Activated effector memory CD4-positive, alpha-beta T cell treated with Interleukin-2 at 50 U/mL for 16 hours (primary cell): ENCODE measurements at places on chromosomes 3 and 15.

- DNase-seq: no peak
These were observed 609 bp upstream of the TBC1D23 start for GRCh38 chr3:100260081-100260684.

GRCh38 chr3:106740116-106740515 lies 637.1 kb upstream of the CCDC54 start:
- DNase-seq: no peak

DNA sequence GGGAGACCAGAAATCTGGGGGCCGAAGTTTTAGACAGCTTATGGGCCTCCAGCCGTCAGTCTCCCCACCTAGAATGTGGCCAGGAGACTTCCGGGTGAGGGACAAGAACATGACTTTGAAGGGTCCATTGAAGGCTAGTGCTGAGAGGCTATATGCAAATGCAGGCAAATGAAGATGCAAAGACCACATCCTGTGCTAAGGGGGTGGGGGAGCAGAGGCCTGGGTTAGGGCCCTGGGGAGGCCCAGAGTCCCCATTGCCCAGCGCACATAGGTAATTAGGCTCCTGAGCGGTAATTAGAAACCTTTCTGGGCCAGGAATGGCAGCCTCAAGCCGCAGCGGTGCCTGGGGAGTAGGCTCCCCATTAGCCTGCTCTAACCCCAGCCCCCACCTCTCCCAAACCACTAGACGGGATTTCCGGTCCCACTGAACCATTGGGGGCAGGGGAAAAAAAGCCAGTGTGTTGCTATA lies 6.8 kb downstream of the CSK start:
- peak; percentile 54 for DNase-seq

DNA sequence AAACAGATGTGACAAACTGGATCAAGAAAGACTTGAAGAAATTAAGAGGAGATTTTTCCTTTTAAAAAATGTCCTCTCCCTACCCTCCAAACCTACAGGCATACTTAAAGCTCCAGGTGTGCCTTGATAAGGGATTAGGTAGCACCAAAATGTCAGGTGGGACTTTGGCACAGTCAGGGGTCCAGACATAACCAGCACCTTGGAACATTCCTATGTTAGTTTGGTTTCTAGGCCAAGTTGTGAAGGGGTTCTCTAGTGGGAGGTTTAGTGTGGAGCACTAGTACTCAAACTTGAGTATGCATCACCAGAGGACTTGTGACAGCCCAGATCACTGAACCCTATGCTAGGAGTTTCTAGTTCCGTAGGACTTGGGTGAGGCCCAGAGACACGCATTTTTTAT lies 13.9 kb downstream of the ILDR1 start:
- DNase-seq: no peak

DNA sequence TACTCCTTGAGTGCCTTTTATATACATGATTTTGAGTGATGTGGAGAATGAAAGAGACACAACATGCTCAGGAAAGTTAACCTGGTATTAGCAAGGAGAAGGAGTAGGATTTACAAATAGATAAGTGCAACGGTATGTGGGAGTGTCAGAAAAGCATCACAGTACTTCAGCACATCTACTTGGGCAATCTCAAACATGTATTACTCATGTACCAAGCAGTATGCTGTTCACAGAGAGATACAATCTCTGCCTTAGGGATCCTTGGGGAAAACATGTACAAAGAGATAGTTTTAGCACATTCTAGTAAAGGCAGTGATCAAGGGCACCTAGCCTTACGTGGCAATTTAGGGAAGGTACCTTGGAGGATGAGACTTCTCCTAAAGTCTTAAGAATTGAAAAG lies 146.5 kb downstream of the FILIP1L start:
- no peak for DNase-seq

- DNase-seq: no peak
These were observed 82.7 kb upstream of the TCF12 start for GRCh38 chr15:56835718-56836171.

GRCh38 chr3:49602877-49603411 lies 48.7 kb downstream of the BSN start:
- DNase-seq: peak; percentile 61
